Chondrocyte (in vitro differentiated cells): ENCODE measurements at places on chromosomes 5 and 9. TPM values are rescaled to one million over a fixed set of nuclear protein-coding genes. Genes with fewer than 3 reads are reported as not detected.

The SV2C gene
- 0.02 TPM in 1 of 3 replicates, not detected in the others for total RNA-seq

The FBXL7 gene
- total RNA-seq = 24.7 to 32.6 TPM (median 31.4 TPM) in 3 replicates

The IL33 gene
- total RNA-seq = not detected in 3 replicates

The KIF24 gene
- 0.90 to 2.5 TPM (median 1.0 TPM) in 3 replicates for total RNA-seq

The MLANA gene
- not detected in 3 replicates for total RNA-seq

The SRD5A1 gene
- total RNA-seq = 21.4 to 34.8 TPM (median 32.3 TPM) in 3 replicates

The INPP5E gene
- total RNA-seq = 12.9 to 14.1 TPM (median 13.2 TPM) in 3 replicates

The CMYA5 gene
- 0.36 to 0.60 TPM (median 0.58 TPM) in 3 replicates for total RNA-seq

The MTX3 gene
- 11.5 to 12.8 TPM (median 12.5 TPM) in 3 replicates for total RNA-seq

The THBS4 gene
- total RNA-seq = 0.28 to 1.6 TPM (median 0.75 TPM) in 3 replicates

The C9 gene
- total RNA-seq = not detected in 3 replicates

The RALGPS1 gene
- 6.8 to 9.0 TPM (median 8.1 TPM) in 3 replicates for total RNA-seq

The HTR1A gene
- total RNA-seq = not detected in 3 replicates

The TMC1 gene
- total RNA-seq = not detected in 3 replicates

The CCDC107 gene
- total RNA-seq = 31.1 to 55.2 TPM (median 52.2 TPM) in 3 replicates

The HBEGF gene
- total RNA-seq = 2.8 to 8.0 TPM (median 7.2 TPM) in 3 replicates

The ENTREP1 gene
- 3.6 to 4.7 TPM (median 3.8 TPM) in 3 replicates for total RNA-seq

The CER1 gene
- not detected in 3 replicates for total RNA-seq

The IL9 gene
- not detected in 3 replicates for total RNA-seq

The LCN15 gene
- not detected in 3 replicates for total RNA-seq

The AQP7 gene
- total RNA-seq = 0.30 to 0.80 TPM (median 0.33 TPM) in 3 replicates

The ZFP2 gene
- total RNA-seq = 1.6 to 2.1 TPM (median 1.7 TPM) in 3 replicates

The SLC34A3 gene
- not detected in 3 replicates for total RNA-seq

The CCDC171 gene
- 2.6 to 6.3 TPM (median 3.2 TPM) in 3 replicates for total RNA-seq

The PPP2R2B gene
- 0.35 to 0.74 TPM in 2 of 3 replicates, not detected in the other for total RNA-seq

The GPX3 gene
- 1.5 to 5.3 TPM (median 4.9 TPM) in 3 replicates for total RNA-seq

The GALNT12 gene
- 0.34 to 0.55 TPM in 2 of 3 replicates, not detected in the other for total RNA-seq

The FOXE1 gene
- not detected in 3 replicates for total RNA-seq

The SPARC gene
- 19,093 to 24,474 TPM (median 24,306 TPM) in 3 replicates for total RNA-seq

The PCDHB13 gene
- total RNA-seq = 2.4 to 2.9 TPM (median 2.9 TPM) in 3 replicates

The F2R gene
- total RNA-seq = 126 to 176 TPM (median 128 TPM) in 3 replicates

The PRSS3 gene
- total RNA-seq = not detected in 3 replicates

The CARD6 gene
- total RNA-seq = 0.36 to 0.72 TPM (median 0.53 TPM) in 3 replicates

The ZNF462 gene
- total RNA-seq = 25.8 to 53.6 TPM (median 33.3 TPM) in 3 replicates

The RCL1 gene
- total RNA-seq = 8.4 to 10.0 TPM (median 8.6 TPM) in 3 replicates

The SLC25A2 gene
- total RNA-seq = 0.15 to 0.48 TPM (median 0.41 TPM) in 3 replicates

The FAM221B gene
- not detected in 3 replicates for total RNA-seq

The STOM gene
- total RNA-seq = 46.5 to 83.6 TPM (median 82.2 TPM) in 3 replicates
